ENCODE measurements at places on chromosomes 13 and 19.

DNA sequence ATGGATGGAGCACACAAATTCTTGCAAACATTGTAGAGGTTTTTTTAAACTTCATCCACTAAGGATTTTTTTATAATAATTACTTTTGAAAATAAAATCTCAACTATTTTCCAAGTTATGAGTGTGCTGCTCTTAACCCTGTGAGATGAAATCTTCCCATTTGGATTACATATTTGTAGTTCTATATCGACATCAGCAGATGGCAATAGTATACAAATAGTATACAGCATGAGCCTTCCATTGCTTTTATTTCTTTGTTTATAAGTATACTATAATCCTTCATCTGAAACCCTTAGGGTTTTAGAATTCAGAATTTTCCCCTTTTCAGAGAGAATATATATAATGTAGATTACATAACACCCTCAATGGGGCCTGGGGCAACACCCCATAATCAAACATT is 70.5 kb downstream of the GJA3 start:
- DNase-seq: no peak

- no peak for DNase-seq
Measured at GRCh38 chr19:46946611-46947238, 72.9 kb upstream of the NPAS1 start.

DNA sequence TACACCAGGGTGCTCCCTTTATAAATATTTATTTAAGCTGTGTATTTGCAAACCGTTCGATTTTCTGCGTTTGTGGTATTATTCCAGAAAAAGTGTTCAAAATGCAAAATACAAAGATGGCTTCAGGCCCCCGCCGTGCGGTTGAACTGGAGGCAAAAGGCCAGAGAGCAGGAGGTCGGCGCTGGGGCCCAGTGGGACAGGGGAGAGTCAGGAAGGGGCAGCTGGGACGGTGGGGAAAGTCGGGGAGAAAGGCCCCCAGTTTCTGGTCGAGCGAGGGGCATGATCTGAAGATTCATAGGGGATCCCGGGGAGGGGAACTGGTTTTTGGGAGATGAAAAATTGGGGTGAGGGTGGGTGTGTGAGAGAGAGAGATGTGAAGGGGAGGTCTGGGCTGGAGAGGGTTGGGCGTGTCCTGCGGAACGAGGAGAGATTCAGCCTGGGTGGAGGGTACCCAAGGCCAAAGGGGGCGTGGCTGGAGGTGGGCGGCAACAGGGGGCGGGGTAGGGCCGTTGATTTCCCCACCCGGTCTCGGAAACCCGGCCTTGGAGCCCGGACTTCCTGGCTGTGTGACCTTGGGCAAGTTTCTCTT is 678 bp downstream of the ISOC2 start:
- peak; percentile 81 for DNase-seq

GRCh38 chr13:104296286-104296685 is 1230.1 kb upstream of the SLC10A2 start:
- DNase-seq: no peak

DNA sequence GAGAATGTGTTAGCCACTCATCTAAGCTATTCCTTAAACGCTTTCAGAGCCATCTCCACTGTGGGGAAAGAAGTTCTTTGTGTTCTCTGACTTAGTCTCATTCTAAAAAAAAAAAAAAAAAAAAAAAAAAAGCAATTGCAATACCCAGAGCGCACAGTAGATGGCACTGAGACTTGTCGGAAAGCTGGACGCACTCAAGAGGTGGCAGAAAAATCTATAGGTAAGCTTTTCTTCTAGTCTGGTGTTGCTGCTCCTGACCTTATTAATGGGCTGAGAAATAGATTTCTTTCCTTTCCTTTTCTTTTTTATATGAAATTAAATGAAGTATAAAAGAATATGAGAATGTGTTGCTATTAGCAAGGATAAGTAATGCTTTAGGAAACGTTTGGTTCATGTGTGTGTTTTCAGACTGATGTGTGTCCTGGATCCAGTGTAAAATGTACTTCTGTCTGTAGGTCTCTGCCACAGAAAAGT is 4.7 kb upstream of the GJB2 start:
- DNase-seq: peak; percentile 51

DNA sequence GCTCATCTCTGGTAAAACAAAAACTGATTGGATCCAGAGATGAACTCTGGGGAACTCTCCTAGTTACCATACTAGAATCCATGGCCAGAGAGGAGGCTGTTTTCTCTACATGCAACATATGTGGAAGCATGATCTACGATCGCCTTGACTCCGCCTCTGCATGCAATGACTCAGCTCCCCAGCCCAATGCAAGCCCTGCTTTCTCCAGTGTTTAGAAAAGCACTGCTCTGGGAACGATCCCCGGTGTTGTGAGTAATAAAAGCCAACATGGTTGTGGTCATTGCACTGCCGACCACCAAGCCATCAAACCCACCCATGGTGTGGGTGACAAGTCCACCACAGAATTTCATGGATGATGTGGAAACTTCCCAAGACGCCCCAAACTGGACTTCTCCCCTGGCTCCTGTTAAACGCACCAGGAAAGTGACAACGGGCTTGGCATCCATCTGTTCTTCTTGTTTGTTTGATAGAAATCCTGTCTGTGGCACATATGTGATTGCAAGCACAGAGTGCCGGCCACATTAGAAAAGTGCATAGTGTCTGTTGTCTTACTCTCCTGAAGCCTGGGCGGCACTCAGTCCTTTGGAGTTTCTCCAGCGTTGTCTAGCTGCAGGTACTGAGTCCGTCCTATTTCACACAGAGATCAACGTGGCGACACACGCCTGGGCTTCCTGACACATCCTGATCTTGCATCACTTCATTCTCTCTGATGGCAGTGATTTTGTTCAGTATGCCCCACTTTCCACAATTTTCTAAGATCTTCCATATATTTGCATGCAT is 36.4 kb upstream of the VSTM2B start:
- no peak for DNase-seq

Data from fibroblast of skin of abdomen (primary cell).